ENCODE measurements at places on chromosomes 4 and X. TPM values are rescaled to one million over a fixed set of nuclear protein-coding genes. Genes with fewer than 3 reads are reported as not detected.

- DNase-seq, result no peak
- no peak overlapping the region for H3K4me3 ChIP-seq
- H3K27me3 ChIP-seq, result no peaks in the 10 kb centered on the region
- H3K4me1 ChIP-seq, result peaks cover 5% of the 10 kb centered on the region
- no peaks in the 10 kb centered on the region for H3K36me3 ChIP-seq
- H3K27ac ChIP-seq, result no peak overlapping the region
These were observed 54.2 kb downstream of the SPATA18 start for GRCh38 chr4:52105276-52105675.

DNA sequence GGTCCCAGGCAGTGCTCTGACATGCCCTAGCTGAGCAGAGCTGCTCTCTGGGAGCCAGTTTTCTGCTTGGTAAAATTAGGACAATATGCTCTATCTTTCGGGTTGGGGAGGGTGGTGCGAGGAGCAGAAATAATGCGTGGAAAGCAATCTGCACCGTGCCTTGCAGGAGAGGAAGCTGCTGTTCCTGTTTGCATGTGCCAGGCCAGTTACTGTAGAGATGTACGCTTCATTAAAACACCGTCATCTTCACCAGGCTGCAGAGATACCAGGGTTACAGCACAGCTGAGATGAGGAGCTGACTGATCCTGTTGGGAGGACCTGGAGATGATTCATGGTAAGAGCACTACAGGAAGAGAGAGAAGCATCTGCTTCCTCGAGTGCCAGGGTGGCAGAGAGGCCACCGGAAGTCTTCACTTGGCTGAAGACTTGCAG is 29.5 kb upstream of the IRF2 start:
- no peak overlapping the region for H3K4me3 ChIP-seq
- DNase-seq, result no peak
- no peaks in the 10 kb centered on the region for H3K36me3 ChIP-seq
- H3K27ac ChIP-seq, result no peak overlapping the region

- H3K27me3 ChIP-seq, result no peaks in the 10 kb centered on the region
- H3K4me1 ChIP-seq, result no peaks in the 10 kb centered on the region
- H3K27ac ChIP-seq, result no peak overlapping the region
- H3K4me3 ChIP-seq, result no peak overlapping the region
- H3K36me3 ChIP-seq, result no peaks in the 10 kb centered on the region
These were observed 283.8 kb upstream of the PCDH7 start for GRCh38 chr4:30436394-30436793.

- H3K4me3 ChIP-seq, result no peak overlapping the region
- H3K27me3 ChIP-seq, result no peaks in the 10 kb centered on the region
- H3K36me3 ChIP-seq, result no peaks in the 10 kb centered on the region
- no peak for DNase-seq
- H3K27ac ChIP-seq, result no peak overlapping the region
- no peaks in the 10 kb centered on the region for H3K4me1 ChIP-seq
These were observed 134.5 kb downstream of the BTC start for GRCh38 chr4:74659576-74660411.

Gene SPARCL1
- 138 TPM for total RNA-seq

- no peak overlapping the region for H3K4me3 ChIP-seq
- no peaks in the 10 kb centered on the region for H3K36me3 ChIP-seq
- H3K27me3 ChIP-seq, result no peaks in the 10 kb centered on the region
- H3K4me1 ChIP-seq, result no peaks in the 10 kb centered on the region
- DNase-seq, result no peak
These were observed 95.3 kb upstream of the HPRT1 start for GRCh38 chrX:134364711-134365110.

Data from testis (tissue), 5 donors.